Pulmonary artery endothelial cell (primary cell): ENCODE measurements at places on chromosomes 1 and 21.

DNA sequence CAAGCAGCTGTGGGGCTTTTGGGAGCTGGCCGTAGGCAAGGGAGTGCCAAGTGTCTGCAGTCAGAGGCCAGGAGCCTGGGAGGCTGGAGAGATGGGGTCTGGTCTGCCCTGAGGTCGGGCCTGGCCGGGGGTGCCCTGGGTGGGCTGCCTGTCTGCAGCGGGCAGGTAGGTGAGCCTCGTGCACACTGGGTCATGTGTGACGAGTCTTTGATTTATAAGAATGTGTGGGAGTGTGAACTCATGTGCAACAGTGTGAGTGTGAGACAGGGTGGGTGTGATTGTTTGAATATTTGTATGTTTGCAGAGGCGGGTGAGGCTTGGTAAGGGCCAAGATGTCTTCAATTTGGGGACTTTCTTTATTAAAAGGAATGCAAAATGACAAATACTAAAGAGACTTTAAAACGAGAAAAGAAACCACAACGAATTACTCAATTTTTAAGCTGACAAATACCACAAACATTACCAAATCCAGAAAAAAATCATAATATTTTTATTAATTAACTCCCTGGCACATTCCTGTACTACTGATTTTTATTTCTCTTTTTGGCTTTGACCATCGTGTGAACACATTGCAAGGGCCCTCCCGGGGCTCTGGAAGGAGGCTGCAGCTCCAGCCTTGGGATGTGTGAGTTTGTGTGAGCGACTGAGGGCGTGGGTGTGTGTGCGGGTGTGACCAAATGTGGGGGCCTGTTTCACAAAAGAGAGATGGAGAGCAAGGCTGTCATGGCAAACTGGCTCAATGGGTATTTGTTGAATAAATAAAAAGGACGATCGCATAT lies 110.3 kb upstream of the WNT4 start:
- no peak for DNase-seq

GRCh38 chr1:205813755-205814058 lies 709 bp upstream of the SLC41A1 start:
- DNase-seq: no peak

DNA sequence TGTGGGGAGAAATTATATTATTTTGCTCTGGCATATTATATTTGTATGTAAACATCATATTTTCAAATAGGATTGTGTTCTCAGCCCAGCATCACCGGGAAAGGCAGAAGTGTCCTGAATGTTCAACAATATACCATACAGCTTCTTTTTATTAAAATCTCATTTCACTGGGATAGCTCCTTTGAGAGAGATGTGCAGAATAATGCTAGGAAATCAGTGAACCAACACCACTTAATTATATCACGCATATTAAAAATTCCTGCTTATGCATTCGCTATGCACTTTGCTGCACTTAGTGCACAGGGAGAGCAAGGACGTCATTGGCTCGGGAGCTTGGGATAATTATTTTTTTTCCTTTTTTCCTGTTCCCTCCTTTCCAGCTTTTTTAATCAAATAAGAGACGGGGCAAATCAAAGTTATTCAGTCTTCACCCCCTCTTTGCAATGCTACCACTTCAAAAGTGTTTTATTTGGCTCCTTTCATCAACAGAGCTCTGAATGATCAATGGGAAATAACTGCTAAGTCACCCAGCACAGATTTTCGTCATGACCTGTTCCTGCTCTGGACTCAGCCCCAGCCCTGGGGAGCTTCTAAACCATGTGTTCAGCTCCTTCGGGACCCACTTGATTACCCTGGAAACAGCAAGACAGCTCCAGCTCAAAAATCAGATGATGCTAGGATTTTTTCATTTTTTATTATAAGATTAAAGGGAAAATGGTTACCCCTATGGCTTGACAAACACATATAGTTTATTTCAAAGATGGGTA lies 165.5 kb upstream of the DUSP10 start:
- no peak for DNase-seq

DNA sequence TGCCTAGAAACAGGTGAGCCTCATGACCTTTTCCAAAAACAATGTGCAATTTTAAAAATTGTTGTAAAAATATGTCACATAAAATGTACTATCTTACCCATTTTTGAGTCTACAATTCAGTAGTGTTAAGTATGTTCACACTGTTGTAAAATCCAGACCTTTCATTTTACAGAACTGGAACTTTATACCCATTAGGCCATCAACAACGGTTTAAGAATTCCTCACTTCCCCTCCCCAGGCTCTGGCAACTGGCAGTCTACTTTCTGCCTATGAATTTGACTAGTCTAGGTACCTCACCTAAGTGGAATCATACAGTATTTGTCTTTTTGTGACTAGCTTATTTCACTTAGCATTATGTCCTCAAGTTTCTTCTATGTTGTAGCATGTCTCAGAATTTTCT lies 8.6 kb downstream of the CTSE start:
- no peak for DNase-seq

DNA sequence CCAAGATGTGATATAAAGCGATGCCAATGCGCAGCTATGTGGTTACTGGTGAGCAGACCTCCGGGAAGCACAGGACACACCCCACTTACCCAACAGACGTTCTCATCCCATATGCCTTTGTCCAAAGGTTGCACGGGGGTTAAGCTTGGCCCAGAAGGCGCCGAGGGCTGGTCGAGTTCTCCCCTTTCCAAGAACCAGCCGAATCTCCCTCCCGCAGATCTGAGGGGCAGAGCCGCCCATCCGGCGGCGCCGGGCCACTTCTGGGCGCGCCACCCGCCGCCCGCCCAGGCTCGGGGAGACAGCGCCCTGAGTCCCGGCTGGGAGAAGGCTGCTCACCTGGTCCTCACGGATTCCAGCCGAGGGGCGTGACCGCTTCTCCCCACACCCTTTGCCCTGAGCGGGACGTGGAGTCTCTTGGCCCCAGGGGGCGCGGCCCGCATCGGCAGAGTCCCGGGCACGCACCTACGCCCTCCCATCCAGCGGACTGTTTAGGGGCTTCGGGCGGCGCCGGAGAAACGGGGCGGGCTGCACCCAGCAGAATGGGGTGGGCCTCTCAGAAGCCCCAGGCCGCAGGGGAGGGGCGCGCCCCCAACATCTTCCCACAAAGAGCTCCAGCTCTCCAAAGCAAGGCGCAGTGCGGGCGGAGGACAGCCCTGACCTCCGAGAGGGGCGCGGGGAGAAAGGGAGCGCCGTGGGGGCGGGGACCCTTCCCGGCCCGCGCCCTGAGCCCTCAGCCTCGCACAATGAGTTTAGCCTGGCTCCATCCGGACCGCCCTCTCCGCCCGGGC lies 615 bp downstream of the GPR161 start:
- no peak for DNase-seq

GRCh38 chr21:20459838-20460237 lies 538.4 kb upstream of the NCAM2 start:
- DNase-seq: no peak

DNA sequence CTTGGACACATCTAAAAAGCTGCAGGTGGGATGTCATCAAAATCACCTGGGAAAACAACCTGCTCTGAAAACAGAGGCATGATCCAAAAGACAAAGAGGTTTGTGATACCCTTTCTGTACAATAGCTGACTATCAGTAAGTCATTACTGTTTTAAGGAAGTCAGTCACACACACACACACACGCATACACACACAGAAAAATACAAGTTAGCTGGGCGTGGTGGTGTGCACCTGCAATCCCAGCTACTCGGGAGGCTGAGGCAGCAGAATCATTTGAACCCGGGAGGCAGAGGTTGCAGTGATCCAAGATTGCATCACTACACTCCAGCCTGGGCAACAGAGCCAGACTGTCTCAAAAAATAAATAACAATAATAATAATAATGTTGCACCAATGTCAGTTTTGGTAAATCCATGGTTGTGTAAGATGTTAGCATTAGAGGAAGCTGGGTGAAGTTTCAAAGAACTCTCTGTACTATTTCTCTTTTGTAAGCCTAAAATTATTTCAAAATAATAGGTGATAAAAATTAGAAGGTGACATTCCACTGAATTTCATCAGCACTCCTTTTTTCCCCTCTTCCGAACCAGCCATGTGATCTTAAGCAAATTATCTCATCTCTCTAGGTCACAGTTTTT lies 9.9 kb upstream of the HLCS start:
- DNase-seq: no peak

GRCh38 chr1:90994461-90994860 lies 27.4 kb downstream of the ZNF644 start:
- no peak for DNase-seq

DNA sequence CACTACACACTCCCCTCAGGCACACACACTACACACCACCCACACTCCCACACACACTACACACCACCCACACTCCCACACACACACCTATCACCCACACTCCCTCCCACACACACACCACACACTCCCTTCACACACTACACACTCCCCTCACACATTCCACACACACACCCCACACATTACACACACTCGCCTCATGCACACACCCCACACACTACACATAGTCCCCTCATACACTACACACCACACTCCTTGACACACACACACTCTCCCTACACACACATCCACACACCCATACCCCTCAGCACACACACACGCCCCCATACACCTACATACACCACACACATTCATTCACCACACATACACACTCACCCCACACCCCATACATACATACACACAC lies 31.0 kb upstream of the SELENON start:
- DNase-seq: no peak

- no peak for DNase-seq
Measured at GRCh38 chr21:29096218-29097015, 23.0 kb upstream of the CCT8 start.

GRCh38 chr1:213393860-213394259 lies 342.8 kb downstream of the RPS6KC1 start:
- DNase-seq: no peak

GRCh38 chr1:1040004-1040991 lies 20.4 kb downstream of the AGRN start:
- peak; percentile 59 for DNase-seq

DNA sequence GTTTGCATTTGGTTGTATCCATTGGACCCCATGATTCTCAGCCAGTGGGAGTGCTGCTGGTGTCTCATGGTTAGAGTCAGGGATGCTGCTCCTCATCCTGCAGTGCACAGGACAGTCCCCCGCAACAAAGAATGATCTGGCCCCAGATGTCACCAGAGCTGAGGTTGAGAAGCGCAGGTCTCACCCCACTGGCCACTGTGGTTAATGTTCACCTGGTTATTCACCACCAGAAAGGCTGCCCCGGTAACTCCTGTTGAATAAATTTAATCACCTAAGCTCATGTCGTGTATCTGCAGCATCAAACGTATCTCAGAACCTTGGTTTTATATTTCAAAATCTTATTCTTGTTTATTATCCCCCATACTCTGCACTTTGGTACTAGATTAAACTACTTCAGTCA lies 75.8 kb downstream of the ATP5PO start:
- no peak for DNase-seq

DNA sequence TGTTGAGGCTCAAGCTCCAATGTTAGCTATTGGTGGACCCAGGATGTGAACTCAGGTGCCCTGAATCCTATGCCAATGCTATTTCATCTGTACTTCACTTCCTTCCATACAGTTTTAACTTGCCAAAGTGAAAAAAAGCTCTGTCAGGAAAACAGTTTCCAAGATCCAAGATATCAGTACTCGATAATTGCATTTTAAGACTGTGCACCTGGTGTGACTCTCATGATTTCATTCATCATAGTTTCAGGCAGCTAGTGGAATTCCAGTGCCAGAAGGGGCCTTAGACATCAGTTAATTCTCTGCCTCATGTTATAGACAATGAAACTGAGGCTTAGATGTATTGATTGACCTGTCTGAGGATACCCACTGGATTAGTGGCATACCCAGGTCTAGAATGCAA lies 26.5 kb upstream of the LEPR start:
- no peak for DNase-seq

DNA sequence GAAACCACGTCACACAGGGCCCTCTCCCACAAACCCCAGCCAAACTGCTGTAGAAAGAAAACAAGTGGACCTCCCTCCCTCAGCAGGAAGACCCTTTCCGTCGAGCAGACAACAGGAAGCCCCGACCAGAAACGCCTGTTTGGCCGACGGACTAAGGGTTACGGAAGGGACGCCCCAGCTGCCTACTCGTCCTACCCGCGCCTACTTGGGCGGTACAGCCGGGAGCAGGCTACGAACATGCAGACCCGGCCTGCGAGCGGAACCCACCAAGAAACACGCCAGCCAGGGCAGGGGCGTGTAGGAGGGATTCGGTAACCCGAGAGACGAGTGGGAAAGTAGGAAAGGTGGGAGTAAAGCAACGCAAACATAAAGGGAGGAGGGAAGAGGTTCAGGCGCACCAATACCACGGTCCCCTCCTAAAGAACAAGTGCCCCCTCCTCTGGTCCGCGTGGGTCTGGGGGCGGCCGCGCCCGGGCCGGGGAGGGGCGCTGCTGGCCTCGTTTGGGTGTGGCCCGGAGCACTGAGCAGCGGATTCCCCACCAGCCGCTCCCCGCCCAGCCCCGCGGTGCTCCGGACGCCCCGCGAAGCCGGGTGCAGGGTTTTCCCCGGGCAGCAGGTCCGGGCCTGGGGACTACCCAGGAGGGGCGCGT lies 450 bp downstream of the S100A10 start:
- no peak for DNase-seq

GRCh38 chr1:53715478-53715877 lies 23.5 kb downstream of the GLIS1 start:
- no peak for DNase-seq

DNA sequence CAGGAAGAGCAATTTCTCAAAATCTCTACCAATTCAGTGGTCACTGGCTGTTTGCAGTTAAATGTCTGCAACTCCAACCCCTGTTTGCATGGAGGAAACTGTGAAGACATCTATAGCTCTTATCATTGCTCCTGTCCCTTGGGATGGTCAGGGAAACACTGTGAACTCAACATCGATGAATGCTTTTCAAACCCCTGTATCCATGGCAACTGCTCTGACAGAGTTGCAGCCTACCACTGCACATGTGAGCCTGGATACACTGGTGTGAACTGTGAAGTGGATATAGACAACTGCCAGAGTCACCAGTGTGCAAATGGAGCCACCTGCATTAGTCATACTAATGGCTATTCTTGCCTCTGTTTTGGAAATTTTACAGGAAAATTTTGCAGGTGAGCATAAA lies 167.2 kb downstream of the CRB1 start:
- no peak for DNase-seq

DNA sequence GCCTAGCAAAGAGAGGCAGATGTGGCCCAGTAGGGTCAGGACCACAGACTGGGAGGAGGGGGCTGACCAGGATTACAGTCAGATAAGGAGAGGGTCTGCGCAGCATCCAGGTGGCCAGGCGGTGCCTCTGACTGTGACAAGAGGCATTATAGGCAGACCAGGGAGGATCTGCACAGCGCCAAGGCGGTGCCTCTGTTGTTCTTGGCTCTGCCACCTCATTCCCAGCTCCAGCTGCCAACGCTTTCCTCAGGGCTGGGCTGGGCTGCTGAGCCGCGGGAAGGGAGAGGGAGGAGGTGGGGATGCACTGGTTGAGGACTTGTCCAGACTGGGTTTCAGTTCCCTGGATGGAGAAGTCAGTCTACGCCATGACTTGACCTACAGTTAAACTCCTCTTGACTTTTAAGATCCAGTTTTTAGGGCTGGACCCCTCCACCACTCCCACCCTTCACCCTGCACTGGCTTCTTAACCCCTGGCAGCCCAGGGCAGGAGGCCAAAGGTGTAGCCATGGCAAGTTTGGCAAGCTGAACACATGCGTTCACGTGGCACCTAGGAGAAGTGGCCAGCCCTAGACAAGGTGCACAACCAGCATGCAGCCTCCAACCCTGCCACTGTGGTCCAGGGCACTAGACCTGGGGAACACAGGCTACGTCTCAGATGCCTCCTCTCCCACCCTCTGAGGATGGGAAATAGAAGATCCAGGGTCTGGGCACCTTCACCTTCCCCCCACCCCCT lies 4.5 kb upstream of the CRABP2 start:
- no peak for DNase-seq
